Hair follicle dermal papilla cell (primary cell): ENCODE measurements at places on chromosomes 7 and 10. TPM values are rescaled to one million over a fixed set of nuclear protein-coding genes. Genes with fewer than 3 reads are reported as not detected.

Gene CPEB3
- total RNA-seq = 0.81 and 0.85 TPM in 2 replicates

Gene IFT22
- 26.6 and 31.0 TPM in 2 replicates for total RNA-seq

Gene ZNF33A
- total RNA-seq = 11.3 and 12.8 TPM in 2 replicates

Gene WASL
- total RNA-seq = 20.4 and 25.8 TPM in 2 replicates

Gene MAGI2
- 13.8 and 21.7 TPM in 2 replicates for total RNA-seq

Gene COL17A1
- 1.2 and 1.6 TPM in 2 replicates for total RNA-seq

Gene NPFFR1
- not detected in 2 replicates for total RNA-seq

Gene FKBP6
- total RNA-seq = not detected in 2 replicates

Gene CFAP69
- total RNA-seq = 6.1 and 12.2 TPM in 2 replicates

Gene GAD2
- not detected in 2 replicates for total RNA-seq

Gene ABCB1
- 0.12 and 0.49 TPM in 2 replicates for total RNA-seq

Gene SPACDR
- total RNA-seq = 0.32 TPM in 1 of 2 replicates, not detected in the other

Gene CFAP58
- total RNA-seq = 0.49 and 0.81 TPM in 2 replicates

Gene CDK1
- 4.3 and 5.8 TPM in 2 replicates for total RNA-seq

Gene ZNF804B
- not detected in 2 replicates for total RNA-seq

Gene IL2RA
- total RNA-seq = not detected in 2 replicates

Gene ZP3
- total RNA-seq = 1.6 and 2.3 TPM in 2 replicates

Gene GRM3
- not detected in 2 replicates for total RNA-seq

Gene EIF4H
- 292 and 310 TPM in 2 replicates for total RNA-seq

Gene RRP12
- 20.4 and 27.7 TPM in 2 replicates for total RNA-seq

Gene PRXL2A
- total RNA-seq = 20.4 and 23.0 TPM in 2 replicates

Gene CUBN
- 11.5 and 13.8 TPM in 2 replicates for total RNA-seq

Gene HOXA7
- not detected in 2 replicates for total RNA-seq

Gene BTBD16
- total RNA-seq = not detected in 2 replicates

Gene MSMB
- not detected in 2 replicates for total RNA-seq

Gene CPXM2
- total RNA-seq = 16.8 and 30.5 TPM in 2 replicates

Gene RBM28
- 22.4 and 25.3 TPM in 2 replicates for total RNA-seq

Gene TPST1
- total RNA-seq = 109 and 125 TPM in 2 replicates

Gene TFEC
- under 0.01 and 0.16 TPM in 2 replicates for total RNA-seq

Gene NANOS1
- 0.61 and 1.5 TPM in 2 replicates for total RNA-seq

Gene MET
- 21.4 and 33.5 TPM in 2 replicates for total RNA-seq

Gene OPN1SW
- not detected in 2 replicates for total RNA-seq

Gene EIF5AL1
- 0.36 and 0.49 TPM in 2 replicates for total RNA-seq

Gene RBP3
- not detected in 2 replicates for total RNA-seq

Gene ATP6V0A4
- not detected in 2 replicates for total RNA-seq

Gene CHST15
- 34.5 and 35.5 TPM in 2 replicates for total RNA-seq

Gene AGR2
- not detected in 2 replicates for total RNA-seq

Gene PRKAR2B
- 0.49 and 0.97 TPM in 2 replicates for total RNA-seq

Gene C10orf62
- total RNA-seq = 0.49 TPM in 1 of 2 replicates, not detected in the other

Gene OR2A1
- 0.12 and 0.16 TPM in 2 replicates for total RNA-seq

Gene DNMBP
- total RNA-seq = 19.1 and 20.9 TPM in 2 replicates

Gene TMEM213
- not detected in 2 replicates for total RNA-seq

Gene NUTM2A
- 0.12 and 0.49 TPM in 2 replicates for total RNA-seq

Gene KCND2
- 0.65 and 2.4 TPM in 2 replicates for total RNA-seq

Gene VPS41
- 49.2 and 54.5 TPM in 2 replicates for total RNA-seq

Gene GIMAP5
- total RNA-seq = under 0.01 TPM in 1 of 2 replicates, not detected in the other

Gene PKD2L1
- total RNA-seq = not detected in 2 replicates

Gene DTX2
- 14.3 and 20.0 TPM in 2 replicates for total RNA-seq

Gene CHCHD2
- total RNA-seq = 166 and 215 TPM in 2 replicates

Gene ANK3
- total RNA-seq = 7.5 and 8.0 TPM in 2 replicates

Gene SPDYE16
- 0.16 TPM in 1 of 2 replicates, not detected in the other for total RNA-seq

Gene SPDYE18
- total RNA-seq = not detected in 2 replicates

Gene CCDC3
- 0.36 and 1.5 TPM in 2 replicates for total RNA-seq

Gene GSTO2
- 0.85 and 3.4 TPM in 2 replicates for total RNA-seq

Gene PAX4
- not detected in 2 replicates for total RNA-seq

Gene CRTAC1
- total RNA-seq = not detected in 2 replicates
